Kasumi-1 (cell line): ENCODE measurements at places on chromosomes 16 and 17.
A peak's percentile ranks its signal among the peaks of the same experiment; 100 is the strongest.

- DNase-seq, result no peak
These were observed 15.0 kb upstream of the TOB1 start for GRCh38 chr17:50881182-50881581.

DNA sequence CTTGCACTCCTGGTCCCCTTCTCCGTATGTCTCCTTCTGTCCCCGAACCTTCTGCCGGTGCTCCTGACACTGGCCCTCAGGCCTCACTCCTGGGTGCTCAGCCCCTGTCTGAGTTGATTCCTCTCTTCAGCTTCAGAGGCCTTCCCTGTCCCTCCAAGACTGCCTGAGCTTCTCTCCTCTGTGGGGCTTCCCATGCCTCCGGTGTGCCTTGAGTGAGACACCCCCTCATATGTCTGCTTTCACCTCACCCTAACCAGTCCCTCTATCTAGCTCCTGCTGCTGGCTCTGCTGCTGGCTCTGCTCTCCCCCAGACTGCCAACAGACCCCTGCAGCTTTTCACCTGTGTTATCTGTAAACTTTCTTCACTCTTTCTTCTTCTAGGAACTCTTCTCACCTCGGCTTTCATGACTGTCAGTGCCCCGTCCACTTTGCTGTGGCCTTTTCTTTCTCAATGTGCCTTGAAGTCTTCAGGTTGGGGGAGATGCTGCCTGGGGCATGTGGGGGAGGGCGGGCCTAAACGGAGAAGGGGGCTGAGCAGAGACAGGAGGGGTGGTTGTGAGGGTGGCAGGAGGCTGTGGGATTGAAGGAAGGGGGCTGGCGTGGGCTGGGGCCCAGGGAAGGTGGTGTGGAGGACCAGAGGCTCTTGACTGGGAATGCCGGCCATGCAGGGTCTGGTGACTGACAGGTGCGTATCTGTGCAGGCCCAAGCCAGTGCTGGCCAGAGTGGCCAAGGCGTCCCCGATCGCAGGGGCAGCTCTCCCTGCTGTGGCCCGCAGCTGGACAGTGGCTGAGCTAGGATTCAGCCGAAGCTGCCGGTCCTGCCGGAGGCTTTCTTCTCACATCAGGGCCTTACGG, 81.3 kb downstream of the METRNL start:
- DNase-seq, result no peak

DNA sequence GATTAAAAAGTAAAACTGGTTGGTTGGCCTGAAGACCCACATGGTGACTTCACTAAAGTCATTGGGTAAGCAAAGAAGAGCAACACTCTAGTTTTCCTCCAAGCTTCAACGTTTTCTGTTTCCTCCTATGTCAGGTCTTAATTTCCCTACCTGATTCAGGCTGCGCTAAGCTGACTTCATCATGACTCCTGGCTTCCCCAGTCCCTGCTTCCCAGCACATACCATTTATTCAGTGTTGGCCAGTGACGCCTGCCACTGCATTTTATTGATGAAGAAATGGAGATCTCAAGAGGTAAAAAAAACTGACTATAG, 645.3 kb downstream of the WWOX start:
- DNase-seq, result no peak

- DNase-seq, result no peak
These were observed 1545.0 kb upstream of the GOT2 start for GRCh38 chr16:60279061-60279665.

DNA sequence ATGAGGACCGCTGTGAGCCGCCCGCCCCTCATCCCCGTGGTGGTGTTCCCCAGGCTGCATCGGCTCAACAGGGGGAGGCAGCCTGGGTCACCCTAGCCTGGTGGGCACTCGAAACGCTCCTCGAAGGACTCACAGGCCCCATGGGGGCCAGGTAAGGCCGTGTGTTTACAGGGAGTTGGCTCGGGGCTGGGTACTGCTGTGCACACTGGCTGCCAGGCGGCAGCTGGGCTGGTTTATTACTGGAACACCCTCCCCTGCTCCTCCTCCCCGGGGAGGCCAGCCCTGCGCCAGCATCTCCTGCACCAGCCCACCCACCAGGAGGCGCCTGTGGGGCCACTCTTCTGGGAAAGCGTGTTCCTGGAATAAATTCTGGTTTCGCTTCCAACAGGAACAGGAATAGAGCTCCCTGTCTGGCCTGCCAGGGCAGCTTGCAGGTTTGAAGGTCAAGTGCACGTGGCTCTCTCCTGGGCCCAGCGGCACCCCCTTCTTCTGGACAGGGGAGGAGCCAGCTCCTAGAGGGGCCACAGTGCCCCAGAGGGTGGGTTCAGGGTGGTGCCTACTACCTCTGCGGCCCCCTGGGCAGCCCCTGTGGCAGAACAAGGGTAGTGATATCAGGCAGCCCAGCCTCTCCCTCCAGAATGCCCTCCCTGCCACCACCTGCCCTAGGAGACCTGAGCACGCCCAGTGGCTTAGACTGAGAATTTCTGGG, 11.3 kb downstream of the MCRIP1 start:
- DNase-seq, result peak; percentile 73

- peak; percentile 6 for DNase-seq
These were observed 8.6 kb upstream of the UBE2I start for GRCh38 chr16:1300664-1301476.

DNA sequence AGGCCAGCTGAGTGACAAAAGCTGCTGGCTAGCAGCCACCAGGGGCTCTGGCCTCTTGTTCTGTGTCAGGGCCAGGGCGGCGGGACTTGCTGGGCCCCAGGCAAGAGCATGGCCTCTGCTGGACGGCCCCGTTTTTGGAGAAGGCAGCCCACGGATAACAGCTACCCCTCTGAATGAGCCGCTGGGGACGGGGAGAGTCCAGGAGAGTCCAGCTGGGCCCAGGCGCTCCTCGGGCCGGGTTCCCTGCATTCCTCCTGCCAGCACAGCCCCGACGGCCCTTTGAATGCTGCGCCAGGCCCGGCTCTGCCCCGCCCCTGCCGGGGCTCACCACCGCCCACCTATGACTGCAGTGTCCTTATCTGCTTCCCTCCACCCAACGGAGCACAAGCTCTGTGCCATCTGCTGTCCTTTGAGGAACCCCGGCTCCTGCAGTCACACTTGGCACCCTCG, 33.4 kb downstream of the SLC7A5 start:
- no peak for DNase-seq

DNA sequence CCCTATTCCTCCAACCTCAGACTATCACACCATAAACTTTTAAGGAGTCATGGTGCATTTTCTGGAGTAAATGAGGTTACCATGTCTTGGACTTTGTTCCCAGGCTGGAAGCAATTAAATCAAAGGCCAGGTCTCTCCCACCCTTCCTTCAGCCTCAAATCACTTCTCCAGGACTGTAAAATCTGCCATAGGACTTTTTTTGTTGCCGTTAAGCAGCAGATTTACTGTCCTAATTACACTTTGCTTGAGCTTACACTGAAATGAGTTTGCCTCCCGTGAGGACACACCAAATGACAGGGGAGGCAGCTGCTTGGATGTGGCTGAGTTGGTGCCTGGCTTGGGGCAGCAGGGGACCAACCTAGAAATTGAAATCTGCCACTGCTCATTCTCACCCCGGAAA, 14.7 kb downstream of the DCAKD start:
- no peak for DNase-seq

GRCh38 chr16:55350984-55351383, 27.0 kb downstream of the IRX6 start:
- no peak for DNase-seq

GRCh38 chr17:32903774-32904673, 23.9 kb upstream of the TMEM98 start:
- DNase-seq, result no peak

- DNase-seq, result no peak
These were observed 15.0 kb downstream of the CUEDC1 start for GRCh38 chr17:57940231-57940630.

DNA sequence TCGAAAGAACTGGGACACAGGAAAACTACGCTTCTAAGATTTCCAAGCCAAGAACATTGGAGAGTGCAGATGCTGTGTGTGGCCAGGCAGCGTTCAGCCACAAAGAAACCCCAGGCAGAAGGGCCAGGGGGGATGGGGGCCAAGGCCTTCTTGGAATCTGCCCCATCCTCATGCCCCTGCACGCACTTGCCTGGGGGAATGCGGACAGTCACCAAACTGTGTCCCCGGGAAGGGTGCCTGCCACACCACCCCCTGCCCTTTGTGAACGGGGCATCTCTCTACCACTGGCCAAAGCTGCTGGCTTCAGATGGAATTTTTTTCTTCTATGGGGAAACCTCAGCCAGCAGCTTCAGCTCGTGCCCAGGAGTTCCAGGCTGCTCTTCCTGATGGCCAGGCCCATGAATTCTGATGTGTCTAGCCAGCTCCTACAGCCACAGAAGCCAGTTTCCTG, 32.0 kb upstream of the DNAH17 start:
- no peak for DNase-seq

DNA sequence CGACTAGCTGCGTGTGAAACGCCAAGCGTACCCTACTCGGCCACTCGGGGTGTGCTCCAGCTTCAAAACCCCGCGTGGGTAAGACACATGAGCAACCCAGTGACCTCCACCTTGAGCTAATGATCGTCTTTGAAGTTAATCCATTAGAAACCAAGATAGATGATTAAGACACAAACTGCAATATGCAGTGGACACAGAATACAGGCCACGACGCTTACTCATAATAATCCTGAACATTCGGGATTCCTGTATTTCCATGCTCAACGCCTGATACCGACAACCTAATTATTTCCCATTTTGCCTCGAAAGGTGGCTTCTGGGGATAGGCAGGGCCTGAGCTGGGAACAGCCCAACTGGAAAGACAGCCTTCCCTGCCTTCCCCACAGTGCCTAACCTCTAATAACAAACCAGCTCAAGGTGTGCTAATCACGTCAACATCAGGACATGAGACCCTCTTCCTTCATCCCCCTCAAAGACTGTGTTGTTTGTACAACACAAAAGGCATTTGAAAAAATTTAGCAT, 504 bp upstream of the COPRS start:
- no peak for DNase-seq

- no peak for DNase-seq
These were observed 947.5 kb downstream of the CDH11 start for GRCh38 chr16:64174327-64174726.

DNA sequence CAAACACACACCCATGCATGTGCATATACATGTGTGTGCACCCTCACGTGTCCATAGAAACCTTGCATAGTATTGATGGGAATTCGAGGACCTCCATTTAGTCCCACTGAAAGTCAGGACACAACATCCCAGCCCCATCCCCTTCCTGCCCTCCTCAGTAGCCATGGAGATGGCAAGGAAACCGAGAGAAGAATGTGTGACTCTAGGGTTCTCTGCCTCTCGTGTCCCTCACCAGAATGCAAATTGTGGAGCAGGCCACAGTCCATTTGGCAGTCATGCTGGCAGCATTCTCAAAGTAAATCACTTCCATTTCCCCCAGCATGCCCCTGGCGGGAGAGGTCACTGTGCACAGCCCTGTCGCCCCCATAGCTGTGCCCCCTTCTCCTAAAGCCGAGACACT, 141.1 kb downstream of the MSI2 start:
- DNase-seq, result no peak

GRCh38 chr16:10929853-10930754, 12.2 kb downstream of the DEXI start:
- no peak for DNase-seq

DNA sequence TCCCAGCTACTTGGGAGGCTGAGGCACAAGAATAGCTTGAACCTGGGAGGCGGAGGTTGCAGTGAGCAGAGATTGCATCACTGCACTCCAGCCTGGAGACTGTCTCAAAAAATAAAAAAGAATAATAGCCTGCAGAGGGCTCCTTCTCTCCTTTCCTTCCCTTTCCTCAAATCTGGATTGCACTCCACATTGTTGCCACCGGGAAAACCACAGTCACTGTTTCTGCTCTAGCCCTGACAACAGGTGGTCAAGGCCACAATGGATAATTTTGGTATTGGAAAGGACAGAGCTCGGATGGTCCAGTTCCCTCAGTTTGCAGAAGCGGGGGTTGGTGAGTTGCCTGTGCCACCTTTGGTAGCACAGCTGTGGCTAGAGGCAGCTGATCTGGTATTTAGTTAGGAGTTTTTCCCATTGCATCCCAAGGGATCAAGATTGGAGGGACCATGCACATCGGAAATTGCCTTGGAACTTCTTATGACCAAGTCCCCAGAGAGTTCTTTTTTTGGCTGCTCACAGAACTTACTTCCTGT, 44.7 kb upstream of the PRSS54 start:
- DNase-seq, result no peak

- DNase-seq, result no peak
These were observed 98.3 kb downstream of the CMIP start for GRCh38 chr16:81542609-81543570.

- no peak for DNase-seq
These were observed 12.2 kb upstream of the ELAC2 start for GRCh38 chr17:13030056-13030455.

GRCh38 chr17:17609121-17609520, 17.6 kb upstream of the PEMT start:
- no peak for DNase-seq
